Astrocyte of the hippocampus (primary cell): ENCODE measurements at places on chromosomes 16 and 17.

DNA sequence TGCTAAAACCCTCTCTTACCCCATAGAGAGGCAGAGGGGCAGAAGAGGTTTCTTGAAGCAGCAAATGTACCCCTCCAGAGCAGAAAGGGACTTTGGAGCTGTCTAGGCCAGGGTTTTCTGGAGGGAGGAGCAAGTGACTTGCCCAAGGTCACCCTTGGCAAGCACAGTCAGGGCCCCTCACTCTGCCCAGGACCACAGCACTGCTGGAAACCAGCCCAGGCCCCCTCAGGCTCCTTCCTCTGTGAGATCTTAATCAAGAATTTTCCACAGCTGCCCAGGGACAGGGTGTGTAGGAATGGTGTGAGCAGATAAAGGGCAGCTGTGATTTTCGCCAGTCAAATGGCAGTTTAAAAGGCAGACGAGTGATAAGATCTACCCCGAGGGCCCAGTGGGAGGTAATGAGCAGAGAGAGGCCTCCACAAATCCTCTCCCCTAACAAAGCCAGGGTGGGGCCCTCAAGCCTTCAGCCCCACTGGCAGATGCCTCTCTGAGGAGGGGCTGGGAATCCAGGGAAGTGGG, 3.9 kb upstream of the SLC12A3 start:
- DNase-seq, result peak; percentile 29

GRCh38 chr17:28471531-28472342, 1.7 kb upstream of the SLC13A2 start:
- no peak for DNase-seq

- peak; percentile 31 for DNase-seq
Measured at GRCh38 chr16:23119570-23119969, 29.7 kb downstream of the USP31 start.

GRCh38 chr17:39913989-39914388, 4.4 kb downstream of the GSDMB start:
- no peak for DNase-seq

DNA sequence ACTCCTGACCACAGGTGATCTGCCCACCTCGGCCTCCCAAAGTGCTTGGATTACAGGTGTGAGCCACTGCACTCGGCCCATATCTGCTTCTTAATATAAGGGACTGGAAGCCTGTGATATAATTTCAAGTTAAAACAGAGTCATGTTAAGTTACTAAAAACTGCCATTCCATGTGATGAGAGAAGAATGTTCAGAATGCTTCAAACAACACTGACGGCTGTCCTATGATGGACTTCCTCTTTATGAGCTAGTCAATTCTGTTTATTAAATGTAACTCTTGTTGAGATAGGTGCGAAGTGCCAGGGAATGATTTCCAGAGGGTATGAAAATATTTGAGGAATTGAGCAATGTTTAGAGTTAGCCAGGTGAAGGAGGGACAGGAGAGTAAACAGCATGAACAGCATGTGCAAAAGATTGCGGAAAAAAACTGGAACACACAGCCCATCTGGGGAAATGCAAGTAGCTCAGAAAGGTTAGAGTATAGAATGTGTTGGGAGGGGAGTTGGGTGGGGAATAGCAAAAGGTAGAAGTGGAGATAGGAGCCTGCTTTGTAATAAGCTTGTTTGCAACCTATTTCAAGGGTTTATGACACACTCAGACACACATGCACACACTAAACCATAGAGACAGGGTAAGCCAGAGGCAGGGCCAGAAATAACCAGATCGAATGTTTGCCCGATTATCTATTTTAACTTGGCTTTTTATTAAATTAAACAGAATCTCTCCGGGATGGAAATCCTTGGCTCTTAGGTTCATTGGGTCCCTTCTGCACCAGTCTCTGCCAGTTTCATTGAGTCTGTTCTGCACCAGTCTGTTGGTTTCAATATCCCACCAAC, 135.6 kb upstream of the COX10 start:
- no peak for DNase-seq

- DNase-seq, result peak; percentile 33
Measured at GRCh38 chr17:55452139-55452790, 30.6 kb upstream of the MMD start.

DNA sequence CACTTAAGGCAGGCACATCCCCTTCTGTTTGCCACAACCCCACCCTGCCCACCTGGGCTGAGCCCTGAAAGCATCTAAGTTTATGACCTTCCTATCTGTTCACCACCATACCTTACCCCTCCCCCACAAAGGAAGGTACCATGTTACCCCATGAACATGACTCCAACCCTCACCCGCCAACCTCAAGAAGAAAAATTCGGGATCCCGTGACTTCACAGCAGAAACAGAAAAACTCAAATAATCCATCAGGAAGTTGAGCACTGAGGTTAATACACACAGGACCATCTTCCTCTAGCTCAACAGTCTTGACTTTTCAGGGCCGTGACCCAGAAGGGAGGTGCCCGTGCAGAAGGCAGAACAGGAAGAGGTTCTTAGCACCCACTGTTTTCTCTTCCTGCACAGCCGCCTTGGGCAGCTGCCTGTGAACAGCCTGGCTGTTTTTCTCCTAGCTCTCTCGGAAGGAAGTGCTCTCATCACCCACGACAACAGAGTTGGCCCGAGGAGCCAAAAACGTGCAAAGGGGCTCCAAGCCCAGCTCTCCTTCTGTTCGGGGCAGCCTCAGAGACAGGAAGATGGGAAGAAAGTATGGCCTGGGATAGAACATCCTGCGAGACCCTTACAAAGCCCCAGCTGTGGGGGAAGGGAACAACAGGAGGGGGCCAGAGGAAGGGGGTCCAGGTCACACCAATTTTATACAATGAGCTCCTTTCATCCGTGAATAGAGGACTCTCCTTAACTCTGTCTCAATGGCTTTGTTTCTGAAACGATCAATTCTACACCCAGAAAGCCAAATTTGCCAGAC, 101.1 kb downstream of the XYLT1 start:
- no peak for DNase-seq

GRCh38 chr17:64289741-64290141, 26.7 kb upstream of the TEX2 start:
- DNase-seq, result no peak

- DNase-seq, result no peak
Measured at GRCh38 chr17:30476726-30477082, 504 bp upstream of the GOSR1 start.

- peak; percentile 20 for DNase-seq
Measured at GRCh38 chr17:80795754-80796153, 195.9 kb upstream of the CHMP6 start.

DNA sequence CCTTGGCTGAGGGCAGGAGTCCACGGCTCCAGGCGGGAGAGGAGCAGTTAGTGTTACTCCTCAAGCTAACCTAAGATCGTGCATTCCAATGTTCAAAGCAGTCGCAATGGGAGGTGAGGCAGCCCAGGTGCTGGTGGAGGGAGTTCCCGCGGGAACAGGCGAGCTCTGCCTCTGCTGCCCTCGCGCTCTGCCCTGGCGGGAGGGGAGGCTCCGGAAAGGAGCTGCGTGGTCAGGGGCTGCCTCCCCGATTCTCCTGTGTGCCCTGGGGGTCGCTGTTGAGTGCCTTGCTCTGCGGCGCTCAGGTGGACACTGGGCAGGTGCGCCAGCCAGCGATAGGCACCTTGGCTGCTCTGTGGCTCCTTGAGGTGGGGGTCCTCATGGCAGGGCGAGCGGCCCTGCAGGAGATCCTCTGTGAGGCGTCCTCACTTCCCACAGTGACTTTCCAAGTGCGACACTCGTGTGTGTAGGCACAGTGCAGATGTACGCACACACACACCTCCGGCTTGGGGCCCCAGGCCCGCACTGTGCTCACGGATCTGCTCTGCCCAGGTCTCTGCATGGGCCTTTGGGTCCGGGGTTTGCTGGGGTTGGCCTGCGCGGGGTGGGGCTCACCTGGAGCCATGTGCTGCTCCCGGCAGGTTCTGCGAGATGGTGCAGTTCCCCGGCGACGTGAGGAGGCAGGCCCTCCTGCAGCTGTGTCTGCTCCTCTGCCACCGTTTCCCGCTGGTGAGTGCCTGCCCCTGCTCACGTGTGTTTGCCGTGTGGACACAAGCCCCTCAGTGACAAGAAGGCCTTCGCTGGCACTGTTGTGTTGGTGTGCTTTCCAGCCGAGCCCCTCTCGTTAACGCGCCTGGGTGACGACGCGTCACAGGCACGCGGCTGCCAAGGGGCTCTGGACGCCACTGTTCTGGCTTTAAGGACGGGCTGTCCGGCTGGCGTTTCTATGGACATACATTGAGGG, 97.9 kb upstream of the ZNF750 start:
- no peak for DNase-seq

- DNase-seq, result peak; percentile 86
Measured at GRCh38 chr17:64384253-64385186, 6.1 kb downstream of the PECAM1 start.

DNA sequence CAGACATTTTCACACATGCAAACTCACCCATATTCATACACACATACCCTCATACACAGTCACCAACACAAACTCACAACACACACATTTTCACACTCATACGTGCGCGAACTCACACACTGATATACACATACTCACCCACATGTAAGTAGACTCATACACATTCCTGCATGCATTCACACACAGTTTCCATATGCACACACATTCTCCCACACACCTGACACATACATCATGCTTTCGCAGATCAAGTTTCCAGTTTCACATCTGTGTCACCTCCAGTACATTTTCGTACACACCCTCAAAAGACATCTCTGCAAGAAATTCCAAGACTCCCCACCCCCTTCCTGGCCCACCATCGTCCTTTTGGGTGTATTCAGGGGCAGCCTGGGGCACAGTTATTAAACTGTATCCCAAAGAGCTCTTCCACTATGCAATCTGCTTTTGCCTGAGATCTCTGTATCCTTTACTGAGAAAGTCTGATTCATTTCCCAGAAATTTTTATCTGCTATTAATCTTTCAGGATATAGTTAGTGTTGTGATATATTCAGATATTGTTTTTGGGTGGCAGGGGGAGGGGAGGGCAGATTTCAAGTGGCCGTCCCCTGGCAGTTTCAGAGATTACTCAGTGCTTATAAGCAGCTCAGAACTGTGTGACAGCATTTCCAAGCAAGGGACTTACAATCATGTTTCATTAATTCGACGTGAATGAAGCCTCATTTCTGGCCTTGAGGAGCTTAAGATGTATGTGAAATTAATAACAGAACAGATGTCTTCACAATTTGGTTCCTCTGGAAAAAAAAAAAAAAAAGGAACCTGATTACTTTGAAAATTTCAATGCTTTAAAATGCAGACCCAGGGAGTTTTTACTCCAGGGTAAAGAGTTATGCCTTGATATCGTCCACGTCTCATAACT, 35.3 kb upstream of the MMP2 start:
- DNase-seq, result no peak

GRCh38 chr16:57276596-57276995, 7.9 kb downstream of the PLLP start:
- DNase-seq, result no peak

- no peak for DNase-seq
Measured at GRCh38 chr16:4420505-4421105, 4.2 kb upstream of the CORO7 start.

DNA sequence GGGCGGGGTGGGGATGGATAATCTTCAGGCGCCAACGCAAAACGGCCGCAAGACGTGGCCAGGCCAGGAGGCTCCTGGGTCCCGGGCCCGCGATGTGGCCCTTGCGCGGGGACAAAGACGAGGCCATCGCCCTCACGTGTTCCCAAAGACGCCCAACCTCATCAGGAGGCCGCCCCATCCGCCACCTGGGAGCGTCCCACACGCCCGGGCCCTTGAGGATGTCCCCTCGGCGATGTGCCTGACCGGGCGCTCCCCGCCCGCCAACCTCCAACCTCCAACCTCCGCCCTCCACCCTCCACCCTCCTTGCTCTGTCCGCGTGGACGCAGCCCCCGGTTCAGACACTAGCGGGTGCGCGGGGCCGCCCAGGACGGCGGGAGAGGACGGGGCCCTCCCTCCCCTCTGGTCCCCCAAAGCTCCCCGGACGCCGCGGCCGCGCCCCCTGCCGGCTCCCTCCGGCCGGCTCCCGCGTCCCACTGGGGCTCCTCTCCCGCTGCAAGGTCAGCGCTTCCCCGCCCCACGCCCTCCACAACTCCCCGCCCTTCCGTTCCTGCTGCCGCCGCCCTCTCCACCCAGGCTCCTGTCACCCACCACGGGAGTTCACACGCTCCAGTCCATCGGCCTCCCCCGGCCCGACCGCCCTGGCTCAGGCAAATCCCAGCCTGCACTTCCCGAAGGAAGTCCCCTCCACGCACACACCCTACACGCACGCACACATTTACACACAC, 250.8 kb upstream of the RPL38 start:
- DNase-seq, result peak; percentile 27

- peak; percentile 44 for DNase-seq
Measured at GRCh38 chr17:30005709-30006320, 64.4 kb downstream of the EFCAB5 start.

GRCh38 chr17:1941272-1942065, 83.7 kb downstream of the RTN4RL1 start:
- no peak for DNase-seq

DNA sequence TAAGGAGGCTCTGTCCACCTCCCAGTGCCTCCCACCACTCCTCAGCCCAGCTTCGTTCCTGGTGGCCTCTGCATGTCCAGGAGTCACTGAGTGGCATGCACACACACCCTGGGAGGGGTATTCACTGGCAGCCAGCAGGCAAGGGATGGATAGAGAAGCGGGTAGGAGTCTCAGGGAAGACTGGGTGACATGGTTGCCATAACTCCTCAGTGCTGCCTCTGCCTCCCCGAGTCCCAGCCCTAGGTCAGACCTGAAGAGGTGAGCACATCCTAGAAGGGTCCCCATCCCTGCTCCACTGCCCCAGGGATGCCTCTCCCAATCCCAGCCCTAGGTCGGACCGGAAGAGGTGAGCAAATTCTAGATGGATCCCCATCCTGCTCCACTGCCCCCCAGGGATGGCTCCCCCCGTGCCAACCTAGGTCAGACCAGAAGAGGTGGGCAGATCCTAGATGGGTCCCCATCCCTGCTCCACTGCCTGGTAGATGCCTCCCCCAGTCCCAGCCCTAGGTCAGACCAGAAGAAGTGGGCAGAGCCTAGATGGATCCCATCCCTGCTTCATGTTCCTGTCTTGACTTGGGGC, 197.0 kb downstream of the IRF8 start:
- no peak for DNase-seq

DNA sequence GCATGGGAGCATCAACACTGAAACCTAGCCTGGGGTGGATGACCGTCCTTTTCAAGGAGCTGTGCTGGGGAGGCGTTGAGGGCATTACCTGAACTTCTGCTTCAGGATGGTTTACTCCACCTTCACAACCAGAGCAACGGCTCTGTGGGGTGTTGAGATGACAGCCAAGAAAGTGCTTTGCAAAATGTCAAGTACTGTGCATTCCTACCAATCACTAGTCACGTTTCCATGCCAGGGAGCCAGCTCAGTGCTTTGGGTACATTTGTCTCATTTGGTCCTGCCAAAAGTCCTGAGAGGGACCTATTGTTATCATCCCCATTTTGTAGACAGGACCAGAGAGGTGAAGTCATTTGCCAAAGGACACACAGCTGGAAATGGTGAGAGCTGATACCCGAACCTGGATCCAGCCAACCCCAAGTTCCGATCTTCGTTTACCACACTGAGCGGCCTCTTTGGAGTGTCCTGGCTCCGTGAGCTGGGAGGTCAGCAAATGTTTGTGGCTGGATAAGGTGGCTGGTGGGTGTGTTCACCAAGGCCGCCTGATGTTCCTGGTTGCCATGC, 61.6 kb downstream of the IRF8 start:
- DNase-seq, result no peak
